ENCODE measurements at places on chromosomes 12 and 14. TPM values are rescaled to one million over a fixed set of nuclear protein-coding genes. Genes with fewer than 3 reads are reported as not detected.
A peak's percentile ranks its signal among the peaks of the same experiment; 100 is the strongest.

DNA sequence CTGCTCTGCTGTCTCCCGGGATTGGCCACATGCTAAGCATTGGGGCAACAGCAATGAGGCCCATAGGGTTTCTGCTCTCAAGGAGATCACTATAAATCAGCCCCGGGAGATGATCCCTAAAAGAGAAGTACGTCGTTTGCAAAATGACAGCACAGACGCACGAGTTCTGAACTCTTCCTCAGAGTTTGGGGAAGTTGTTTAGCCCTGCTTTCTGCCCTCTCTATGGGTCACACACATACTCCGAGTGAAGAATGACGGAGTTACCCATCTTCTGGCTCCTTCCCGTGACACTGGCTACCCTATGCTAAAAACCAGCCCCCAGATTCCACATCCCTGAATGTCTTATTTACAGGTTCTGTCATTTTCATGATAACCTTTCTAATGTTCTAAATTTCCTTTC is 258.0 kb upstream of the PLEKHG7 start:
- peak overlapping the region; percentile 29 for H3K27ac ChIP-seq
- no peak for DNase-seq
- H3K4me1 ChIP-seq: peaks cover 12% of the 10 kb centered on the region
- no peaks in the 10 kb centered on the region for H3K27me3 ChIP-seq

- H3K4me3 ChIP-seq: peak overlapping the region; percentile 73
- peaks cover 17% of the 10 kb centered on the region for H3K36me3 ChIP-seq
- peak overlapping the region; percentile 95 for H3K27ac ChIP-seq
- DNase-seq: no peak
Measured at GRCh38 chr14:75125617-75126016, 1.2 kb downstream of the NEK9 start.

DNA sequence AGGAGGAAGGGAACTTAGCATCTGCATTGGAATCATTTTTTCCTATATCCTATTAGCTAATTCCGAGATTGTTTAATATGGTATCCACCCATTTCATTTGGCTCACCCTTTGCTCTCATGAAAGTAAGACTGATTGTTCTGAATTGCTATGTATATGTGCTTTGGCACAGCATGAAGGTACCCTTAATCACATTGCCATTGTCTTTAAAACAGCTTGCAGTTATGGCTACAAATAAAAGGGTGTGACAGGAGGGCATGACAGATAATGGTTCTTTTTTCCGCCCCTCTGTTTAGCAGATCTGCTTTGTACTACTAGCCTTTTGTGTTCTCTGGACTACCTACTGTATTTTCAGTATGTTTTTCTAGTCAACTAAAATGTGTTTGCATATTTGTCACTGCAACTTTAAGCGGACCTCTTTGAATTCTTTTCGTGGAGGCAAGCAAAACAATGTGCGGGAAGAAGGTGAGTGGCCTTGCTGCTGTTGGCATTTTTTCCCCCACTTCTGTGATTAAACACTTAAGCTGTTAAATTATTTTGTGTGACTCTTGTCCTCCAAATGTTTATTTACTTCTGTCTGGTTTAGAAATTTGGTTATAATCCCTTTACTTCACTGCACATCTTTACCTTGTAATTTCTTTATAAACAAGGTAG is 35.8 kb downstream of the FBXO34 start:
- no peak for DNase-seq
- no peak overlapping the region for H3K4me3 ChIP-seq
- H3K36me3 ChIP-seq: no peaks in the 10 kb centered on the region
- no peaks in the 10 kb centered on the region for H3K27me3 ChIP-seq
- H3K27ac ChIP-seq: no peak overlapping the region

KRT85 gene
- total RNA-seq: not detected

DNA sequence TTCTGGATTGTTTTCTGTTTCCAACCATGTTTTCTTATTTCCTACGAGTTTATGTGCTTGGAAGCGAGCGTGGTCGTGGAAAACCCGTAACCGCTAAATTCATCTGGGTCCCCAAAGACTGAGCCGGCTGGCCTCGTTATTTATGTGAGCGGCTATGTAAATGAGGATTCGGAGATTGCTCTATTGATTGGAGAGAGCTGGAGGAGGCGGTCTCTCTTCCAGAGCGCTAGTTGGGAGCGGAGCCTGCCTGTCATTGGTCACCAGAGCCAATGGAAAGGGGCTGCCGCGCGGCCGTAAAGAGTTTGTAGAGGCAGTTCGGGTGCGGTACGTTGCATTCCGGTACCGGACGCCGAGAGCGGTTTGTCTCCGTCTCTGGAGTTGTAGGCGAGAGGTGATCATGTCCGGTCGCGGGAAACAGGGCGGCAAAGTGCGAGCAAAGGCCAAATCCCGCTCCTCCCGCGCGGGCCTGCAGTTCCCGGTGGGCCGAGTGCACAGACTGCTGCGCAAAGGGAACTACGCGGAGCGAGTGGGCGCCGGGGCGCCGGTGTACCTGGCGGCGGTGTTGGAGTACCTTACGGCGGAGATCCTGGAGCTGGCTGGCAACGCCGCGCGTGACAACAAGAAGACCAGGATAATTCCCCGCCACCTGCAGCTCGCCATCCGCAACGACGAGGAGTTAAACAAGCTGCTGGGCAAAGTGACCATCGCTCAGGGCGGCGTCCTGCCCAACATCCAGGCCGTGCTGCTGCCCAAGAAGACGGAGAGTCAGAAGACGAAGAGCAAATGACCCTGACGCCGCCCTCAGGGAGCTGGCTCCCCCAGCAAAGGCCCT is 29.0 kb downstream of the WBP11 start:
- peak; percentile 99 for DNase-seq
- H3K4me1 ChIP-seq: peaks cover 38% of the 10 kb centered on the region
- H3K27ac ChIP-seq: peak overlapping the region; percentile 98
- H3K4me3 ChIP-seq: peak overlapping the region; percentile 91
- no peaks in the 10 kb centered on the region for H3K27me3 ChIP-seq

DNA sequence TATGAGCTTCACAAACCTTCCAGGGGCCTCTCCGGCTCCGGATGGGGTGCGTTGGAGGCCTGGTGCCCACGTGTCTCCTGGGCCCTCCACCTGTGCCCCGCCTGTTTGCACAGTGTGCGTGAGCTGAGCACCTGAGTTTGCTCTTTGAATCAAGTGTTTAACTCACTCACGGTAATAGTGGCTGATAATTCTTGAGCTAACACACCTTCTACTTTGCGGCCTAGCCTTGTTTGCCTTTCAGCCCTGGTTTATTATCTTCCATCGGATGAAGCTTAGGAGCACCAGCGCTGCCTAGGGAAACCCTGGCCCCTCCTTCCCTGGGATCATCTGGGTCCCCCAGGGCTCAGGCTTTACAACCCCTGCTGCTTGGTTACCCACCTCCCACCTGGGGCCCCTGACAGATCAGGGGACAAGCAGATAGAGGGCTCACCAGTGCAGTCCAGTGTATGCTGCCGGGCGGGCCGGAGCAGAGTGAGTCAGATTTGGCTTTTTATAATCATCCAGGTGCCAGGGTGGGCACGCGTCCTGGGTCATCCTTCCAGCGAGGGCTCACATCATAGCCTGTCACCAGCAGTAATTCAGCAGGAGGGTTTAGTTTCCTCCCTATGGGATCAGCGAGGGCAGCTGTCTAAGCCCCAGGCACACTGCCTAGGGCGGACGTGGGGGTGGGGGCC is 62.8 kb upstream of the RFLNA start:
- H3K4me3 ChIP-seq: no peak overlapping the region
- no peaks in the 10 kb centered on the region for H3K27me3 ChIP-seq
- H3K27ac ChIP-seq: no peak overlapping the region
- no peaks in the 10 kb centered on the region for H3K36me3 ChIP-seq

All from esophagus muscularis mucosa (tissue), 4 donors.